ENCODE measurements at places on chromosomes 1 and 21.
A peak's percentile ranks its signal among the peaks of the same experiment; 100 is the strongest.

- DNase-seq, result no peak
Observed at GRCh38 chr1:228989992-228990827, 254.9 kb downstream of the RHOU start.

- no peak for DNase-seq
Observed at GRCh38 chr1:84998642-84999280, 1.8 kb upstream of the MCOLN2 start.

DNA sequence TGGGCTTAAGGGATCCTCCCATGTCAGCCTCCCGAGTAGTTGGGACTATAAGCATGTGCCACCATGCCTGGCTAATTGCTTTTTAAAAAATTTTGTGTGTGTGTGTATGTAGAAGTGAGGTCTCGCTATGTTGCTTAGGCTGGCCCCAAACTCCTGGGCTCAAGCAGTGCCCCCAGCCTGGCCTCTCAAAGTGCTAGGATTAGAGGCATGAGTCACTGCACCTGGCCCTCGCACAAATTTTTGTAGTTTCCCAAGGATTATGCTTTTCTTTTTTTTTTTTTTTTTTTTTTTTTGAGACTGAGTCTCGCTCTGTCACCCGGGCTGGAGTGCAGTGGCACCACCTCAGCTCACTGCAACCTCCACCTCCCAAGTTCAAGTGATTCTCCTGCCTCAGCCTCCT is 144.4 kb upstream of the HNRNPU start:
- no peak for DNase-seq

GRCh38 chr1:17239420-17239819 is 9.5 kb upstream of the PADI3 start:
- DNase-seq, result peak; percentile 93

DNA sequence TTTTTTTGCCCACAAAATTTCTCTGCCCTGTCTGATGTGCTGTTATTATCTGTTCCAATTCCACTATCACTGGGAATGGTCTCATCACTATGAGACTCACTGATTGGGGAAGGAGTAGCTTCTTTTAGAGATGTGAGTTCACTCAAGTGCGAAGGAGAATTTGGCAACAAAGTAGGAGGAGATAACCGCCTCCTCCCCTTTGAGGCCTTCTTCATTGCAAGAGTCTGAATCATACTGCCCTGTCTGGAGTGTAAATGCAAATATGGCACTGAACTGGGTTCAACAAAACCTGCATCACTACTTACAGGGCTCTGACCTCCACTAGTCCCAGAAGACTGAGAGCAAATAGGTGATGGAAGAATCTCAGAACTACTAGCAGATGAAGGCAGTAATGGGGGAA is 83.4 kb downstream of the ASH1L start:
- DNase-seq, result no peak

- DNase-seq, result no peak
Observed at GRCh38 chr1:220513834-220514233, 14.1 kb upstream of the MARK1 start.

- DNase-seq, result no peak
Observed at GRCh38 chr1:63601463-63601862, 8.3 kb downstream of the PGM1 start.

GRCh38 chr1:32082022-32082421 is 9.3 kb downstream of the TMEM39B start:
- DNase-seq, result no peak

DNA sequence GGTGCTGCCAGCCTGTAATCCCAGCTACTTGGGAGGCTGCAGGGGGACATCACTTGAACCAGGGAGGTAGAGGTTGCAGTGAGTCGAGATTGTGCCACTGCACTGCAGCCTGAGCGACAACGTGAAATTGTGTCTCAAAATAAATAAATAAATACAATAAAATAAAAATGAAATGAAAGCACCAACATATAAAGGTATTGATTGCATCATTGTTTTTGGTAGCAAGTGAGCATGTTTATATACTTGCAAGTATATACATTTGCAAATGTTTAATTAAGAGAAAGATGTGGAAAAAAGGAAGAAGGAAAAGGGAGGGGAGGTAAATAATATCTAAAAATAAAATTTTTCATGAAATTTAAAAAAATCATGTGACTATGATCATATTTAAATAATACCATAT is 32.8 kb upstream of the NRIP1 start:
- DNase-seq, result no peak

DNA sequence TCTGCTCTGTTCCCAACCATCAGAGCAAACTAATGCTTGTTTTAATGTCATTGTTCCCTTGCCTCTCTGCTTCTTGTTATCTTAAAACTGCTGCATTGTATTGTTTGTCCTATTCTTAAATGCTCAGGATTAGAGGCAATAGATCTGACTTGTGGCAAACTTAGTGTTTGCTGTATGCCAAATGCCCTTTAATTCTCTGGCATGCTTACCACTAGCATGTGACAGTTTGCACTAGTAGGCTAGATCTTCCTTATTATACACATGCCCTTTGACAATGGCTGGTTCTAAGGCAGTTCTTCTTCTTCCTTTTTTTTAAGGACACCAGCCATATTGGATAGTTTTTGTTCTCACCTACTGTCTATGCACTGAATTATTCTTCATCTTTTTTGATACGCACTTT is 30.1 kb downstream of the PALMD start:
- DNase-seq, result peak; percentile 40

DNA sequence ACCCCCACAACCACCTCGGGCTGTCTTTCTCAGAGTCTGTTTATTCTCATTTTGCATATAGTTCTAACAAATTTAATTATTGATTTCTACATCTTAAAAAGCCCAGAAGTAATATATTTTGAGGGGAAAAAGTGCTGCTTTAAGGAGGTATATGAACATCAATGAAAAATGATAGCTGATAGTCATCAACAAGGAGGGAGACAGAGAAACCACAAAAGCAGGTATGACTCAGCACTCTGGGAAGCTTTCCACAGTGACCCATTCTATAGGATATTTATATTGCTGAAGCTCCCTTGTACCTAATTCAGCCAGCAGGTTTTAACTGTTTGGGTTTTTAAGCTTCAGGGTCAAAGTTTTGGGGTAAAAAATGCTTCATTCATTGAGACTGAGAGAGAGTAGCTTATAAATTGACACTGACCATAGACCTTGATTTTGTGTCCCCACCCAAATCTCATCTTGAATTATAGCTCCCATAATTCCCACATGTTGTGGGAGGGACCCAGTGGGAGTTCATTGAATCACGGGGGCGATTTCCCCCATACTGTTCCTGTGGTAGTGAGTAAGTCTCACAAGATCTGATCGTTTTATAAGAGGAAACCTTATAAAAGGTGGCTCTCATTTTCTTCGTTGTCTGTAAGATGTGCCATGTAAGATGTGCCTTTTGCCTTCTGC is 27.4 kb downstream of the VANGL1 start:
- no peak for DNase-seq
